ENCODE measurements at places on chromosomes 6 and 20. TPM values are rescaled to one million over a fixed set of nuclear protein-coding genes. Genes with fewer than 3 reads are reported as not detected.

DNA sequence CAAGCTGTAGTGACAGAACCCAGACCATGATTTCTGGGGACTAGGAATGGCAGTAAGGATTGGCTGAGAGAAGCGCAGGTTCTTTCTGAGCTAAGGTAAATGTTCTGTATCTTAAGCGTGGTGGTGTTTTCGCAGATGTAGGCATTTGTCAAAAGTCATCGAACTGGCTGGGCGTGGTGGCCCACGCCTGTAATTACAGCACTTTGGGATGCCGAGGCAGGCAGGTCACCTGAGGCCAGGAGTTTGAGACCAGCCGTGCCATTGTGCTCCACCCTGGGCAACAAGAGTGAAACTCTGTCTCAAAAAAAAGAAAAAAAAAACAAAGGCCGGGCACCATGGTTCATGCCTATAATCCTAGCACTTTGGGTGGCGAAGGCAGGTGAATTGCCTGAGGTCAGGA is 40.7 kb upstream of the EYA2 start:
- no peaks in the 10 kb centered on the region for H3K4me1 ChIP-seq
- no peak overlapping the region for H3K27ac ChIP-seq
- no peak overlapping the region for H3K4me3 ChIP-seq
- no peaks in the 10 kb centered on the region for H3K27me3 ChIP-seq
- no peaks in the 10 kb centered on the region for H3K36me3 ChIP-seq
- DNase-seq = no peak

- H3K27ac ChIP-seq = no peak overlapping the region
- H3K27me3 ChIP-seq = peaks cover 77% of the 10 kb centered on the region
- DNase-seq = no peak
- no peak overlapping the region for H3K4me3 ChIP-seq
- H3K36me3 ChIP-seq = no peaks in the 10 kb centered on the region
Measured at GRCh38 chr6:30077218-30077617, 1.6 kb upstream of the RNF39 start.

GRCh38 chr6:4485735-4486134 is 290.5 kb upstream of the CDYL start:
- H3K27ac ChIP-seq = no peak overlapping the region
- H3K4me3 ChIP-seq = no peak overlapping the region
- H3K27me3 ChIP-seq = peaks cover 26% of the 10 kb centered on the region
- peaks cover 34% of the 10 kb centered on the region for H3K36me3 ChIP-seq

GRCh38 chr6:123201869-123202372 is 205.9 kb downstream of the CLVS2 start:
- H3K4me3 ChIP-seq = no peak overlapping the region
- peak; percentile 16 for DNase-seq
- no peak overlapping the region for H3K27ac ChIP-seq
- peaks cover 29% of the 10 kb centered on the region for H3K36me3 ChIP-seq
- H3K4me1 ChIP-seq = peaks cover 20% of the 10 kb centered on the region
- peaks cover 10% of the 10 kb centered on the region for H3K27me3 ChIP-seq

DNA sequence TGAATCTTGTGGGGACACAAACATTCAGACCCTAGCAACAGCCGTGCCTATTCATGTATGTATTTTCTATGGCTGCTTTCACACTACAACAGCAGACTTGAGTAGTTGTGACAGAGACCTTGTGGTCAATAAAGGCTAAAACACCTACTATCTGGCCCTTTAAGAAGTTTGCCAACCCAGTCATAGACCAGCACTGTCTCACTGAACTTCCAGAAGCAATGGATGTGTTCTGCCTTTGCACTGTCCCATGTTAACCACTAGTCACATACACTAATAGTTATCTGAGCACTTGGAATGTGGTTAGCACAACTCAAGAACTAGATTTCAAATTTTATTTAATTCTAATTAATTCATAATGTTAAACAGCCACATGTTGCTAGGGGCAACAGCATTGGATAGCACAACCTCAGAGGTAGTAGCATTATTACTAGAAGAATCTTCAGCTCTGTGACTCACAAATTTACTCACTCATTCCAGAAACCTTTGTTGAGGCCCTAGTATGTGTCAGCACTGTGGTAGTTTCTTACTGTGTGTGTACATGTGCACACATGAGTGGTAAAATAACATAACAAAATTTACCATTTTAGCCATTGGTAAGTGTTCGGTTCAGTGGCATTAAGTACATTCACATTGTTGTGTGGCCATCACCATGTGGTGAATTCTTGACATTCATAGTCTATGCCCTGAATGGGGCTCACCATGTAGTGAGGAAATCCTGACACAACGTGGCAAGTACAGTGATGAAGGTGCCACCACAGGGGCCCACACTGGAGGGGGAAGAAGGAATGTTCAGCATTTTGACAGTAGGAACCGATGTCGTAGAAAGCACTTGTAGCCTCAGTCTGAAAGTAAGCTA is 107.3 kb downstream of the CEP57L1 start:
- no peak overlapping the region for H3K4me3 ChIP-seq
- DNase-seq = no peak
- no peaks in the 10 kb centered on the region for H3K36me3 ChIP-seq
- no peak overlapping the region for H3K27ac ChIP-seq
- no peaks in the 10 kb centered on the region for H3K4me1 ChIP-seq

DNA sequence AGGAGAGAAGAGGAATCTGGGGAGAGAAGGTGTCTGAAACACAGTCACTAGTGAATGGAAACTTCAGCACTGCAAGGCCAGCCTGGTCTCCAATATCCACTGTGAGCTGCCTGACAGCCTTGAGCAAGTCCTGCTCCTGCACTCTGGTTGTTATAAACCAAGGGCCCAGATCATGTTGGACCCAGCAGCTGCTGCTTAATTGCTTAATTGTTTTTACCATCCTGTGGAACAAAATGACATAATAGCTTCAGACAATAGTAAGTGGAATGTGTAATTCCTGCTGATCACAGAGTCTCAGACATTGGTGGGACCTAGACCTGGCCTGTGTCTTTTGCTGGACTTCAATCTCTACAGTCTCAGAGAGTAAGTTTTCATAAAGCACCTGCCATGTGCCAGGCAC is 833.7 kb downstream of the TFAP2A start:
- H3K27me3 ChIP-seq = no peaks in the 10 kb centered on the region
- DNase-seq = no peak
- no peaks in the 10 kb centered on the region for H3K36me3 ChIP-seq
- peaks cover 5% of the 10 kb centered on the region for H3K4me1 ChIP-seq
- no peak overlapping the region for H3K27ac ChIP-seq

DNA sequence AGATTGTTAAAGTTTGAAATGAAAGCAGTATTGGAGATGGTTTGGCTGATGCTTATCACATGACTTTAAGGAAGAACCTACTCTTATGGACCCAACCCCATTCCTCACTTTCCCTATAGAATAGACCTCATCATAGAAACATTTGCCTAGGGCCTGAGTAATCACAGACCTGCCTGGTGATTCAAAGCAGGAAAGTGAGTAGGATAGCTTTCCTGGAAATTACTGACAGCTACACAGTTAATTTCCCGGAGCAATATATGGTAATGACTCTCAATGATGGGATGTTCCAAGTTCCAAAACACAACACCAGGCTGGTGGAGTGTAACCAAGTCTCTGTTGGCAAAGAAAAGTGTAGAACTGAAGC is 233.8 kb downstream of the SIM1 start:
- no peak overlapping the region for H3K4me3 ChIP-seq
- no peak overlapping the region for H3K27ac ChIP-seq
- DNase-seq = no peak
- H3K36me3 ChIP-seq = no peaks in the 10 kb centered on the region
- peaks cover 45% of the 10 kb centered on the region for H3K4me1 ChIP-seq

GRCh38 chr6:151493804-151494234 is at the start of gene CCDC170:
TSS of gene CCDC170 (plus strand) at chr6:151494017. CDS start at chr6:151494129, 112 bp downstream.
- DNase-seq = peak; percentile 70
- H3K27me3 ChIP-seq = peaks cover 61% of the 10 kb centered on the region
- no peaks in the 10 kb centered on the region for H3K36me3 ChIP-seq
- H3K4me3 ChIP-seq = peak within 1 kb of the TSS; percentile 83

- H3K36me3 ChIP-seq = no peaks in the 10 kb centered on the region
- H3K4me1 ChIP-seq = peaks cover 5% of the 10 kb centered on the region
- no peak overlapping the region for H3K4me3 ChIP-seq
Measured at GRCh38 chr20:11057624-11058023, 383.8 kb upstream of the JAG1 start.

DNA sequence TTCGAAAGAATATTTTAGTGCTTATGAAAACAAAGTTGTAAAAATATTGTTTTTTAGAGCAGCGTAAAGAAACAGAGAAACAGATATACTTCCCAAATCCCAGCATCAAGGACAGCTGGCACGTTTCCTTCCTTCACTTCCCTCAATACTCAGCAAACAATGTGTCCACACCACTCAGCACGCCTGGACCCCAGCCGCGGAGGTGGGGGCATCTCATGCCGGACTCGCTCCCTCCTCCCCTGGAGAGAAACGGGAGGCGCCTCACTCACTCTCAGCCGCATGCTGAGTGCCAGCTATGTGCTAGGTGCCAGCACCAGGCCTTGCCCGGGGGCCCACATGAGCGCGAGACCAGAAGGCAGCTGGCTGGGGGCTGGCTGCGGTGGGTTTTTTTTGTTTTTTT is 34.7 kb downstream of the SLC2A4RG start:
- no peak for DNase-seq
- H3K27me3 ChIP-seq = peaks cover 4% of the 10 kb centered on the region
- H3K36me3 ChIP-seq = peaks cover 16% of the 10 kb centered on the region
- no peak overlapping the region for H3K27ac ChIP-seq

DNA sequence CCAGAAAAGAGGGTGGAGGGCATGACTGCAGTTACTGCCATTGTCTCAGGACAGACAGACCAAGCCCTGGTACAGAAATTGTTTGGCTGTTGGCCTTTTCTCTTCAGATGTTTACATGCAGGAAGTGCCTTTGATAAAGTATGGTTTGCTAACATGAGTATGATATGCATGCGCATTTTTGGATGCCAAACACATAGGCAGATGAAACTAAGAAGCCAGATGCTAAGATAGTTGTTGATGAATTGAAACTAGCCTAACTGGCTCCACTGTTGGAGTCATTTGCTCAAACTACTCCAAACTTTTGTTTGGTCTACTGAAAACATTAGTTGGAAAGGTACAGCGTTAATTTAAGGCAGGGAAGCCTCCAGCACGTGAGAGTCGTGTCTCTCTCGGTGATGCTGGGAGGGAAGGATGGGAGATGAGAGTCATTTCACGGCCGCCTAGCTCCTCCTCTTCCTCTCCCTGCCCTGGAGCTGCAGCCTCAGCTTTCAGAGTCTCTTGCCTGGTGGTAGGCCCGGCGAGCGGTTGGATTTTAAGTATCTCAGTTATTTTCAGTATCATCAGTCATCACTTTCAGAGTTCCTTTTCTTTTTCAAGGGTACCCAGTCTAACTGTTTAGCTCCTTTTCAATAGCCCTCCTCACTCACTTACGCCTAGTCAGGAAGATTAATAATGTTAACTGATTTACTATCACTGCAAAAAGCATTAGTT is 29.7 kb downstream of the RREB1 start:
- H3K27me3 ChIP-seq = no peaks in the 10 kb centered on the region
- DNase-seq = no peak
- peak overlapping the region; percentile 43 for H3K4me3 ChIP-seq

The GPR63 gene
- total RNA-seq = 7.8 TPM

The HLA-DQB1 gene
- total RNA-seq = 3.8 TPM

The TMEM14C gene
- total RNA-seq = 122 TPM

The XKR7 gene
- 2.3 TPM for total RNA-seq

All from WTC11 (cell line).